Natural killer cell treated with Interleukin-12 subunit alpha and Interleukin-12 subunit beta and Interleukin-15 and Interleukin-18, amount 100 ng/mL, for 72 hours (primary cell): ENCODE measurements at places on chromosomes 4 and X. TPM values are rescaled to one million over a fixed set of nuclear protein-coding genes. Genes with fewer than 3 reads are reported as not detected.

Gene GPRASP3
- 2.5 TPM for total RNA-seq

DNA sequence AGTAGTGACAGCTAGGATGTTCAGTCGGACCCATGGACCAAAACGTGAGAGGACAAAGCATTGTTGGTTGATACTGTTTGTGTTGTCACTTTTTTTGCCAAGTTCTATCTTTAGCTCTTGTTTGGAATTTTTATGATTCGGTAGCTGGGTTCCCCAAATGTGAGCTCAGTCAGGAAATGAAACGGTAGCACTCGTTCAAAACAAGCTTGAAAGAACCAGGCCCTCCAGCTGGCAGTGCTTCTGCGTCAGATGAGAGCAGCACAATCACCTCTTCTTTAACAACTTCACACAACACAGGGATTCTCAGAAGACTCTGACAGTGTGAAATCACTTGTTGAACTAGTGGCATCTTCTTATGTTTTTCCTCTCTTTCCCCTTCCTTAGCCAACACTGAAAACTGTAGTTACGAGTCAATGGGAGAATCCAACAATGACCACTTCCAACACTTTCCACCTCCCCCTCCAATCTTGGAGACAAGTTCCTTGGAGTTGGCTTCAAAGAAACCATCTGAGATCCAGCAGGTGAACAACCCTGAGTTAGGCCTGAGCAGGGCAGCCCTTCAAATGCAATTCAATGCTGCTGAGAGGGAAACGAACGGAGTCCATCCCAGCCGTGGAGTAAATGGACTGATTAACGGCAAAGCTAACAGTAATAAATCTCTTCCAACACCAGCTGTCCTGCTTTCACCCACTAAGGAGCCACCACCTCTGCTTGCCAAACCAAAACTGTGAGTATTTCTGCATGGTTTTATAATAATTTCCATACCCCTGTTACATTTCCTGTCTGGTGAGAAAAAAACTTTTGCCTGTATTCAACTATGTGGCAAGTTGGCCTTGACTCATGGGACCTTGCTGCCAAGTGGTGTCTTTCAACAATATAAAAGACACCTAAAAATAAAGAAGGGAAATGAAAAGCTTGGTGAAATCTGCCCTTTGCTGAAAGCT lies 214.6 kb downstream of the PALLD start:
- DNase-seq: no peak

DNA sequence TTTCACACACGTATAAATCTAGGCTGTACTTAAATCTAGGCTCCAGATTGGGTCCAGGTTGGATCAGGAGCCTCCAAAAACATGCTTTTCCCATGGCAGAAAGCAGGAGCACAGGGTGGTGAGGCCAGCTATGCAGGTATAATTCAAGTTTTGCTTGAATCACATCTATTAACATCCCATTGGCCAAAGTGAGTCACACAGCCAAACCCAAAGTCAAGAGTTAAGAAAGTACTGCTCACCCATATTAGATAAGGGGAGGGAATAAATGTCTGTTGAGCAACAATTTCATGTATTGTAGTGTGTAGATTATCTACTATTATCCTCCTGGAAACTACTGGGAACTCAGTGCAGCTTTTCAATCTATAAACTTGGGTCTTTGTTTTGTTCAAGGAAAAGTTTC lies 12.8 kb downstream of the SUPT20HL2 start:
- no peak for DNase-seq

DNA sequence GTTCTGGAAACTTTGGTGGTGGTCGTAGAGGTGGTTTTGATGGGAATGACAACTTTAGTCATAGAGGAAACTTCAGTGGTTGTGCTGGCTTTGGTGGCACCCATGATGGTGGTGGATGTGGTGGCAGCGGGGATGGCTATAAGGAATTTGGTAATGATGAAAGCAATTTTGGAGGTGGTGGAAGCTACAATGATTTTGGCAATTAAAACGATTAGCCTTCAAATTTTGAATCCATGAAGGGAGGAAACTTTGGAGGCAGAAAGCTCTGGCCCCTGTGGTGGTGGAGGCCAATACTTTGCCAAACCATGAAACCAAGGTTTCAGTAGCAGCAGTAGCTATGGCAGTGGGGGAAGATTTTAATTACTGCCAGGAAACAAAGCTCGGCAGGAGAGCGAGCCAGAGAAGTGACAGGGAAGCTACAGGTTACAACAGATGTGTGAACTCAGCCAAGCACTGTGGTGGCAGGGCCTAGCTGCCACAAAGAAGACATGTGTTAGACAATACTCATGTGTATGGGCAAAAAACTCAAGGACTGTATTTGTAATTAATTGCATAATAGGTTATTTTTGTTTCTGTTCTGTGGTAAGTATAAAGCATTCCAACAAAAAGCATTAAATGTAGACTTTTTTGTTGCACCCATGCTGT lies 23.2 kb upstream of the SOD3 start:
- no peak for DNase-seq

DNA sequence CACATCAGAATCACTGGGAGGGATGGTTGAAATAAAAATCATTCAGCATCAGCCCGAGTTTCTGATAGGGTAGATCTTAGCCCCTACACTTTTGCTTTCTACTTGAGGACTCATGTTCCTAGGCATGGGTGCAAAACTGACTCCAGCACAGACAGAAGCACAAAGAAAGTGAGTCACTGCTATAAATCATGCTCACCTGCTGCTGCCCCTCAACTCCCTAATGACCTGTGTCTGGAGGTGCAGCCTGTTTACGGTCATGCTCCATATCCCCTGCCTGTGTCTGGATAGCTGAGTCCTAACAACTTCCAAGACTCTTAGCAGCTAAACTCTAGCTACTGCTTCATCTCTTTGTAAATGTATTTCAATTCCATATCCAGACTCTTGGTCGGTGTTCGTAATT lies 57.8 kb downstream of the ADGRA3 start:
- DNase-seq: no peak
